NCI-H460 (cell line): ENCODE measurements at places on chromosomes 4 and X. TPM values are rescaled to one million over a fixed set of nuclear protein-coding genes. Genes with fewer than 3 reads are reported as not detected.

DNA sequence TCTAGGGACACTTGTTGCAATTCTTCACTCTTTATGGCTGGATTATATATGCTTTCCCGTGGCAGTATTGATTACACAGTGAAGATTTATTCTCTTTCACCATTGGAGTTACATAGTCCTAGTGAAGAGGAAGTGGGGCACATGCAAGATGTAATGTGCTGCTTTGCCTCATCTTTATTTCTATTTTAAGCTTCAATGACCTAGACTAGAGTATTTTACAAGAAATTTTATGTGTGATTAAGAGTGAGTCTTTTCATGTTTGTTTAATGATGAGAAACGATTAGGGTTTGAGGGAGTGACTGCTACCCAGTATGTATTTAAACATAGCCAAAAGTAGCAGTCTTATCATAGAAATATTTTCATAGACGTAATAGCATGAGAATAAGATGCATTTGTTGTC, 30.8 kb downstream of the DIAPH2 start:
- no peak for DNase-seq

DNA sequence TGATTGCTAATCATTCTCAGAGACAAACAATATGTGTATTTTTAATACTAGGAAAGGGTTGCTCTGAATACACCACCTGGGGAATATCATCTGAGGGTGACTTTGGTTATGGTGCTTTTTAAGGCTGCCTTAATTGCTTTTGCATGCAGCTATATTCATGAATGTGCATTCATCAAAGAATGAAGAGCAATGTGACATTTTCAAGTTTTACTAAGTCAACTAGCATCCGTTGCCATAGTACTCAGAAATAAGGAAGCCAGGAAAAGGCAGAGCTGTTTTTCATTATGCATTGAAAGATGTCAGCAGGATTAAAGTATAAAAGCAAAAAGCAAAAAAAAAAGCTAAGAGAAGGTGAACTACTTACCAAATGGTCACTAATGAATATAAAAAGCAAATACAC, 67.4 kb upstream of the PCDH18 start:
- no peak for DNase-seq

CT55 gene
- total RNA-seq: not detected in 2 replicates

GRCh38 chr4:143658336-143658735, 42.1 kb downstream of the FREM3 start:
- no peak for DNase-seq

HSFX4 gene
- total RNA-seq: not detected in 2 replicates

DNA sequence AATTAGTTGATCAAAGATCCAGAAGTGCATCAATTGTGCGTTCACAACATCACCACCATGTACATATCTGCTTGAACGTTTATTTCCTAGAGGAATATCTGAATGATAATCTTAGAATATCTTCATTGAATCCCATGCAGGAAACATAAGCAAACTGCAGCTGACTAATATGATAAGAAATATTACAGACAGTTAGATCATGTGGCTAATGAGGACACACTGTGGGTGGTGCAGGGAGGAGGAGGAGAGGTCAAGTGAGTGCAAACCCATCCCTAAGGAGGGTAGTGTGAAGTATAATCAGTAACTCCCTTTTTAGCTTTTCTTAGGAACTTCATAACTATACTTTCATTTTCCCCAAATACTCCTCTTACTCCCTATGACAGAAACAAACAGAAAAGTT, 58.3 kb upstream of the HPGD start:
- no peak for DNase-seq

P2RY4 gene
- total RNA-seq: not detected in 2 replicates

GRCh38 chr4:168059251-168059650, 33.1 kb upstream of the ANXA10 start:
- no peak for DNase-seq

- no peak for DNase-seq
Observed at GRCh38 chrX:133290076-133290475, 71.9 kb upstream of the TFDP3 start.

SPATA4 gene
- 0.12 TPM in 1 of 2 replicates, not detected in the other for total RNA-seq

- DNase-seq: no peak
Observed at GRCh38 chr4:81369886-81370285, 101.8 kb downstream of the RASGEF1B start.

- DNase-seq: no peak
Observed at GRCh38 chr4:8762356-8762755, 109.3 kb downstream of the HMX1 start.

GRCh38 chr4:7341491-7342222, 93.1 kb downstream of the PSAPL1 start:
- DNase-seq: no peak

DNA sequence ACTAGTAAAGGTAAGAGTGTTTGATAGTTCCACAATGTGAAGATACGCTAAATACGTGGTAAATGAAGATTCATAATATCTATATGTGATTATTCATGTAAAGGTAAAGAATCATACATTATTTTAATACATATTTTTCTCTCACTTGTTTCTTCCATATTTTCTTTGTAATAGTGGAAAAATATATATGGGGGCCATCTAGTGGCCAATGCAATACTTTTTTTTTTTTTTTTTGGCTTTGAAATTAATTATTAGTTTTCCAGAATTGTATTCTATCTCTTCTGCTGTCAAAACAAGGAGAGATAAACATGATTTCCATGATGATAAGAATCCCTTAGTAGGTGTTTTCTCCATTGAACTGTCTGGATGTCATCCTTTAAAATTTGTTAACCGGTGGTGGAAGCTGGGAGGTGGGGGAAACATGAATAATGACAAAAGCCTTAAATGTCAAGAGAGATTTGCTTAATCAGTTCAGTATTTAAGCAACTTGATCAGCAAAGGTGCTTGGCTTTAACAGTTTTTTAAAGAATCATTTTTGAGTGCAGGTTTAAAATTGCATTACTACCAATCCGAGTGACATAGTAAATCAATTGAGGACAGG, 508.7 kb upstream of the HTR2C start:
- no peak for DNase-seq

DNA sequence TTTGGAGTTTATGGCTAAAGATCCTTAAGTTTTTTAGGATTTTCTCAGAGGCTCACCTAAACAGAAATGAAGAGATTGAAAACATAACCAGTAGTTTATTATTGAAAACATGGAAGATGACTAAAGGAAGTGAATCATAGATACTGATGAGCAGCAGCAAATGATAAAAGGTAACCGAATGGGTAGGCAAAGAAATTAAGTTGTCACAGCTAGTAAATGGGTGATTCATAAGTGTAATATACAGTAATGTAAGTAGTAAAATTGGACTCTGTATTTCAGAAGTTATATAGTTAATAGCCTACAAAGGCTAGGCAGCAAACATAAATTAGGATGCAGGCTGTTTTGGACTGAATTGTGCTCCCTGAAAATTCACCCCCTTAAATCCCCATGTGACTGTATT, 59.0 kb upstream of the ADGRA3 start:
- DNase-seq: no peak

TEX11 gene
- total RNA-seq: 0.12 and 0.42 TPM in 2 replicates
